ENCODE measurements at places on chromosomes 4 and X. TPM values are rescaled to one million over a fixed set of nuclear protein-coding genes. Genes with fewer than 3 reads are reported as not detected.
A peak's percentile ranks its signal among the peaks of the same experiment; 100 is the strongest.

RPS6KA6 gene
- total RNA-seq, result 5.9 TPM

DNA sequence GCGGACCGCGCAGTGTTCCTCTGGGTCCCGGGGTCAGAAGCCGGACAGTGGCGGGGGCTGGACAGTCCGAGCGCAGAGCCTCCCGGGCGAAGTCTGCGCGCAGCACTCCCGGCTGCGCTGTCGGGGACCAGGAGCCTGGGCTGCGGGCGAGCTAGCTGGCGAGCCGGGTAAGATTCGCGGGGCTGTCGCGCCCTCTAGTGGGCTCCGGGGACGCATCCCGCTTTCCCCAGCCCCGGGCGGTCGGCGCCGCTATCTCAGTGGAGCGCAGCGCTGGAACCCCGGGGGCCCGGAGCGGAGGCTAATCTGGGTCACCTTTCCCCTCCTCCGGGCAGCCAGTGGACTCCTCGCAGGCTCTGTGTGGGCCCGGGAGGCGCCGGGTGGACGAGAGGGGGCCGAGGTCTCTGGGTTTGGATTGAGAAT, 4.2 kb downstream of the PDGFRA start:
- H3K27ac ChIP-seq, result no peak overlapping the region
- peaks cover 25% of the 10 kb centered on the region for H3K4me1 ChIP-seq
- no peaks in the 10 kb centered on the region for H3K27me3 ChIP-seq
- peak; percentile 86 for DNase-seq

DNA sequence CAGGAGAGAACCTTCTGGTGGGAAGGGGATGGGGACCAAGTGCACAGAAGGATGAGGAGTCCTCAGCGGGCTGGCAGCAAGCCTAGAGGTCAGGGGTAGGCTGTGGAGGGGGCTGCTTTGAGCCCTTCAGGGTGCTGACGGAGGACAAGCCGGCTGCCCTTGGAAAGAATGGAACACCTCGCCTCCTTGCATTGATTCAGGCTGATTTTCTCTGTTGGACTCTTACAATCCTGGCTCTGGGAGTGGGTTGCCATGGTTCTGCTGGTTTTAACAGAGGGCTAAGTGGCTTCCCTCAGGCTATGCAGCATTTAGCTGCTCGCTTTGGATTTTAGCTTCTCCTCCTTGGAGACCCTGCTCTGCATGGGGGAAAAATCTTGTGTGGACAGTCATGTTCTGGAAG, 49.4 kb upstream of the CHRNA9 start:
- H3K27me3 ChIP-seq, result no peaks in the 10 kb centered on the region
- no peak overlapping the region for H3K4me3 ChIP-seq
- no peak for DNase-seq
- peaks cover 7% of the 10 kb centered on the region for H3K4me1 ChIP-seq

MAGEA3 gene
- not detected for total RNA-seq

DNA sequence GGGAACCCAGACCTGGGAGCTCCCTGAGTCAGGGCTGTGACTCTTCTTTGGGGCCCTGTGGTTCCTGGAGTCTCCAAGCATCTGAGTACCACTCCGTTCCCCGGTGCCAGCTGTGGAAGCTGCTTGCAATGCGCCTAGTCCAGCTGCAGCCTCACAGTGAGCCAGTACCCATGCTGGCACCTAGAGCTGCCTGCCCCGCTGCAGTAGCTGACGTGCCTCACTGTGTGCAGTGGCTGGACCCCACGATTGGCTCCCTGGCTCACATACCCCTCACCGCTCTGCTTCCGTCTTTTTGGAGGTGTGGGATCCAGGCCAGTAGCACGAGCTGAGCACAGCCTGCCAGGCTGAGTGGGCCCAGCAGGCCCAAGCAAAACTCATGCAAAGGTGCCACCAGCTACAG, 32.1 kb upstream of the PAGE1 start:
- no peak overlapping the region for H3K27ac ChIP-seq
- no peaks in the 10 kb centered on the region for H3K36me3 ChIP-seq
- H3K4me1 ChIP-seq, result no peaks in the 10 kb centered on the region
- DNase-seq, result no peak
- no peak overlapping the region for H3K4me3 ChIP-seq

- peaks cover 17% of the 10 kb centered on the region for H3K4me1 ChIP-seq
- no peaks in the 10 kb centered on the region for H3K36me3 ChIP-seq
- H3K27me3 ChIP-seq, result no peaks in the 10 kb centered on the region
- no peak overlapping the region for H3K4me3 ChIP-seq
Measured at GRCh38 chr4:139808381-139808807, 142.8 kb downstream of the MGST2 start.

DNA sequence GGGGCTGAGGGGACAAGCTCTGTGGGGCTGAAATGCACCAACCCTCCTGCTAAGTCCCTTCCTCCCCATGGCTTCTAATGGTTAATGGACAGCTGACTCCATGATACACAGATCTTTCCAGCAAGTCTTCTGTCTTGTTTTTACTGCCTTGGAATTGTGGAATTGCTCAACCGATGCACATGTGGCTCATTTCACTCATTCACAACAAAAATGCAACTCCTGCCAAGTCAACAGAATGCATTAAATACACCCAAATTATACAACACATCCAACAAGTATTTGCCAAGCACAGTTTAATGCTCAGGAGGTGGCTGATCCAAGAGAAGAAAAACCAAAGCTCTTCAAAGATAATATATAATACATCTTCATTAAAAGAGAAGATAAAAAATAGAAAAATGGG, 61.9 kb upstream of the PAGE4 start:
- H3K4me3 ChIP-seq, result no peak overlapping the region
- no peaks in the 10 kb centered on the region for H3K27me3 ChIP-seq
- H3K27ac ChIP-seq, result no peak overlapping the region
- H3K36me3 ChIP-seq, result no peaks in the 10 kb centered on the region

DNA sequence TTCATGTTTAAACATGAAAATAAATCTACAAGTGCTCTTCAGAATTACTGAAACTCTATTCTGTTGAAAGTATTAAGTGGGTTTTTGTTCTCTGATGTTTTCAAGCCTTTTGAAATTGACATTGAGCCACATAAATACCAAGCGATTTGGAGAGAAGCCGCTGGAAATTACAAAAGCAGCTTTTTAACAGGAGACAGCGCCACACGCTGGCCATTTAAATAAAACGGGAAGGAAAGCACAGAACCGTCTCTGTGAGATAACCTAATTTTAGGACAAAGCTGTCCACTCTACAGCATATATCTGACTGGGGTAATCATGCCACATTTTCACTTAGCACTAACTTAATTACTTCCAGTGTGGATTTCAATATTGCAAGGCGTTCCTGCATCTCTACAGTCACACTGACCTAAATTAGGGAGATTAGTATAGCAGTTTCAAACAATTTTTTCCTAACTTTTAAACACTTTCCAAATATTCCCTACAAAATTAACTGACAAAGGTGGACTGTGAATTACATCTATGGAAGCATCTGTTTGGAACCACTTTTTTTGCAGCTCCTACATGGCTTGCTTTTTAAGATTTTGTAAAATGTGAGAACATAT, 6.8 kb upstream of the ANOS1 start:
- H3K27ac ChIP-seq, result no peak overlapping the region
- no peaks in the 10 kb centered on the region for H3K36me3 ChIP-seq
- H3K27me3 ChIP-seq, result no peaks in the 10 kb centered on the region

GRCh38 chr4:179095585-179096221, 1653.5 kb upstream of the AGA start:
- DNase-seq, result no peak
- H3K27ac ChIP-seq, result no peak overlapping the region
- H3K4me3 ChIP-seq, result no peak overlapping the region
- no peaks in the 10 kb centered on the region for H3K4me1 ChIP-seq
- no peaks in the 10 kb centered on the region for H3K27me3 ChIP-seq

GRCh38 chrX:13028871-13029636, 15.4 kb downstream of the FAM9C start:
- no peaks in the 10 kb centered on the region for H3K27me3 ChIP-seq
- peaks cover 41% of the 10 kb centered on the region for H3K4me1 ChIP-seq
- peak; percentile 70 for DNase-seq
- H3K36me3 ChIP-seq, result no peaks in the 10 kb centered on the region
- no peak overlapping the region for H3K4me3 ChIP-seq
- H3K27ac ChIP-seq, result peak overlapping the region; percentile 99

GRCh38 chr4:146342600-146343192, 128.4 kb downstream of the REELD1 start:
- no peak overlapping the region for H3K27ac ChIP-seq
- no peak overlapping the region for H3K4me3 ChIP-seq
- peaks cover 6% of the 10 kb centered on the region for H3K4me1 ChIP-seq

TIGD4 gene
- not detected for total RNA-seq

DNA sequence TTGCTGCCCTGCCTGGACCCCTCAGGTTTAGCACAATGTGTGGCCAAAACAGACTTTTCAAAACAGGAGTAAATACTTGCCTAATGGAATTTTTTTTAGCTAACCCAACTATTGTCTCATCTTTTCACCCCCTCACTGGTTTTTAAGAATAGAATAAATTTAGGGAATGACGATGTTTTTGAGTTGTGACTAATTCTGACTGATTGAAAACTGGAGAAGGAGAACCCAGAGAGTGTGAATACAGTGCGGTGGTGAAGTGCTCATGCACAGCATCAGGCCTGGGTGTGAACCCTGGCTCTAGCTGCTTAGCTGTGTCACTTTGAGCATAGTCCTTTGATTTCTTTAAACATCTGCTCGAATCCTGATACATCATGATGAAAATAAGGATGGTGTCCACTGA, 10.5 kb downstream of the ANTXR2 start:
- H3K36me3 ChIP-seq, result peaks cover 54% of the 10 kb centered on the region
- DNase-seq, result no peak
- peaks cover 11% of the 10 kb centered on the region for H3K4me1 ChIP-seq
- H3K27me3 ChIP-seq, result no peaks in the 10 kb centered on the region
- H3K4me3 ChIP-seq, result no peak overlapping the region

LGI2 gene
- not detected for total RNA-seq

DNA sequence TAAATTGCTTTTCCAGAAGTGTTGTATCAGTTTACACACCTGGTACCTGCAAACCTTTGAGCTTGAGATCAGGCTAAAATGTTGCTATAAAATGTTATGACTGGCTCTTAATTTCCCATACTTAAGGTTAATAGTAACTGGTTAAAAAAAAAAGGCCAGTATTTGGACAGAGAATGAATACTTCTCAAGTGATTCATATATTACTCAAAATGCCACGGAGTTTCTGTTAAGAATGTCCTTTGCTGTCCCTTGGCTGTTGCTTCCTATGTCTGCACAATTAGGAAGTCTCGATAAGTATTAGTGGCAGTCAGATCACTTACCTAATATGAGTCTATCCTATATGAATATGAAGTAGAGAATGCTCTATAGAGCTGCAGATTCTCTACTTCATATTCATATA, 232.2 kb upstream of the IGFBP7 start:
- DNase-seq, result no peak
- no peaks in the 10 kb centered on the region for H3K4me1 ChIP-seq
- H3K4me3 ChIP-seq, result no peak overlapping the region
- peaks cover 3% of the 10 kb centered on the region for H3K27me3 ChIP-seq
- no peak overlapping the region for H3K27ac ChIP-seq

DNA sequence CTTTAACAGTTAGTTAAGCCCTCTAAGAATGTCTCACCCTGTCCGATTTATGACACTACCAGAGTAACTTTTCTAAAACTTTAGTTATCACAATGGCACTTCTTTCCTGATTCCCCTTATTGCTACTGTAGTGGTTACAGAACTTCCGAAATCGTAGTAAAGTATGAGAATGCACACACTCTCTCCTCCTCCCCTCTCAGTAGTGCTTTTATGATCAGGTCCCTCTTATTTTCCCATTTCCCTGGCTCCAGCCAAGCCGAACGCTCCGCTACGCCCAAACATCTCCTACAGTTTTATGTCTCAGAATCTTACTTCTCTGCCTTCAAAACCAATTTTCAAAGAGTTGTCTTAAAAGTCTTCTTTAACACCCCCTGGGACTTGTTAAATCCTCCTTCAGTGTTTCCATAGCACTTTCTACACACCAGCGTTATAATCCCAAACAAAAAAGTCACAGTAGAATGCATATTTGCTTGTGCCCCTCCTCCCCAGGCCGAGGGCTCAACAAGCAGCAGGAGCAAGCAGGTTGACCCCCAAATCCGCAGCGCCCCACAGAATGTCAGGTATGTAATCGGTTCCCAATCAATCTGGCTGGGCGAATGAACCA, 671 bp downstream of the HPF1 start:
- no peak for DNase-seq
- H3K4me3 ChIP-seq, result peak overlapping the region; percentile 56
- no peak overlapping the region for H3K27ac ChIP-seq
- H3K36me3 ChIP-seq, result 0 out of 2 replicates have a peak, but pooled peaks cover 5% of the 10 kb centered on the region

POU4F2 gene
- total RNA-seq, result not detected

DNA sequence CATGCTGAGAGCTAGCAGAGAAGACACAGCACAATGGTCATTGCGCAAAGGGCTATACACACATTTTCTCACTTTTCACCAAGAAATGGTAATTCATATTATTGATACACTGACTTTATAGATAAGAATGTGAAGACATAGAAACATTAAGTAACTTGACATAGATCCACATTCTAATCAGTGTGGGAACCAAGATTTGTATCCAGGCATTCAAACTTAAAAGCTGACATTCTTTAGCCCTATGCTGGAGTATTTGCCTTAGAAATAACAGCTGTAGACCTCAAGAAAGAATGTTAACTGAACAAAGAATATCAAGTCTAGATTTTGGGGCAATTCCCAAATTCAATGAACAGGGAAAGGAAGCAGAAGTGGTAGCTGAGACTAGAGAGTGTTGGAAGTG, 384.8 kb downstream of the IL15 start:
- H3K4me1 ChIP-seq, result no peaks in the 10 kb centered on the region
- no peak overlapping the region for H3K4me3 ChIP-seq
- no peaks in the 10 kb centered on the region for H3K36me3 ChIP-seq
- H3K27me3 ChIP-seq, result no peaks in the 10 kb centered on the region

N4BP2 gene
- total RNA-seq, result 7.0 TPM

DNA sequence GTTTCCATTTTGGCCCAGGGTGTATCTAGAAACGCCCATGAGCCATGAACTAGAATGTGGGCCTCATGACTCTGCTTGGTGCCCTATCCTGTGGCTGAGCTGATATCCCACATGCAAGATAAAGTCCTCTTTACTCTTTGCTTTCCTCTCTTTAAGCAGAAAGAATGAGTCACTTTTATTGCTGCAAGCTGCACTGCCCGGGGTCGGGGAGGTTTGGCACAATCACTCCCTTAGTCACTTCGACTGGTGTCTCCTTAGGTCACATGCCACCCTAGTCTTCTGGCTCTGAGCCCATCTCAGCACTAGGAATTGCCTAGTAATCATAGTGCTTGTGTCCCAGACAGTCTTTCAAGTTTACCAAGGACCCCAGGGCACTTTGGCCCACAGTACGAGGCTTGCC, 75.1 kb upstream of the CXorf66 start:
- H3K4me3 ChIP-seq, result no peak overlapping the region
- no peaks in the 10 kb centered on the region for H3K4me1 ChIP-seq
- no peaks in the 10 kb centered on the region for H3K36me3 ChIP-seq
- no peak overlapping the region for H3K27ac ChIP-seq

DNA sequence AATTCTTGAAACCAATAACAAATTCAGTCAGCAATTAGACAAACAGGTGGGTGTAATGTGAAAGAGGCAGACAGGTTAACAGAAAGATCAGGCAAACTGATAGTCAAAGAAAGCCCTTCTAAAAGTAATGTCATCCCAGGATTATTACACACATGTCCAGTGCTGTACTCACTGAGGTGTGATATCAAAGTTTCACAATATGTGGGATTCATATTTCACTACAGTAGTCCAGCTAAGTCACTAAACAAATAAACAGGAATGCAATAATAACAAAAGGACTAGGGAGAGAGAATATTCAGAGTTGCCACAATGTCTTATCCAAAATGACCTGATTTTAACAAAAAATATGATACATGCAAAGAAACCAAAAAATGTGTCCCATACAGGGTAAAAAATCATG, 787.5 kb downstream of the FSTL5 start:
- no peak for DNase-seq
- no peaks in the 10 kb centered on the region for H3K4me1 ChIP-seq
- no peaks in the 10 kb centered on the region for H3K36me3 ChIP-seq
- no peak overlapping the region for H3K4me3 ChIP-seq
- no peak overlapping the region for H3K27ac ChIP-seq
- no peaks in the 10 kb centered on the region for H3K27me3 ChIP-seq
